Common myeloid progenitor, CD34-positive (primary cell): ENCODE measurements at places on chromosomes 12 and 14.
A peak's percentile ranks its signal among the peaks of the same experiment; 100 is the strongest.

- no peak for DNase-seq
- H3K27me3 ChIP-seq, result peaks cover 84% of the 10 kb centered on the region
- peaks cover 27% of the 10 kb centered on the region for H3K4me1 ChIP-seq
- H3K27ac ChIP-seq, result no peak overlapping the region
These were observed 18.9 kb upstream of the ATP5MC2 start for GRCh38 chr12:53694756-53695151.

GRCh38 chr12:32944195-32944594 is 47.6 kb upstream of the PKP2 start:
- no peaks in the 10 kb centered on the region for H3K4me1 ChIP-seq
- H3K27me3 ChIP-seq, result peaks cover 2% of the 10 kb centered on the region
- H3K27ac ChIP-seq, result no peak overlapping the region
- DNase-seq, result no peak
- no peak overlapping the region for H3K4me3 ChIP-seq
- no peaks in the 10 kb centered on the region for H3K36me3 ChIP-seq

- H3K36me3 ChIP-seq, result no peaks in the 10 kb centered on the region
- H3K27me3 ChIP-seq, result no peaks in the 10 kb centered on the region
- no peaks in the 10 kb centered on the region for H3K4me1 ChIP-seq
- H3K4me3 ChIP-seq, result no peak overlapping the region
- H3K27ac ChIP-seq, result no peak overlapping the region
These were observed 269.7 kb downstream of the TTC6 start for GRCh38 chr14:37864861-37865718.

- no peak overlapping the region for H3K27ac ChIP-seq
- no peaks in the 10 kb centered on the region for H3K4me1 ChIP-seq
- no peak overlapping the region for H3K4me3 ChIP-seq
- H3K36me3 ChIP-seq, result no peaks in the 10 kb centered on the region
- no peak for DNase-seq
These were observed 158.5 kb downstream of the APAF1 start for GRCh38 chr12:98803468-98804209.

DNA sequence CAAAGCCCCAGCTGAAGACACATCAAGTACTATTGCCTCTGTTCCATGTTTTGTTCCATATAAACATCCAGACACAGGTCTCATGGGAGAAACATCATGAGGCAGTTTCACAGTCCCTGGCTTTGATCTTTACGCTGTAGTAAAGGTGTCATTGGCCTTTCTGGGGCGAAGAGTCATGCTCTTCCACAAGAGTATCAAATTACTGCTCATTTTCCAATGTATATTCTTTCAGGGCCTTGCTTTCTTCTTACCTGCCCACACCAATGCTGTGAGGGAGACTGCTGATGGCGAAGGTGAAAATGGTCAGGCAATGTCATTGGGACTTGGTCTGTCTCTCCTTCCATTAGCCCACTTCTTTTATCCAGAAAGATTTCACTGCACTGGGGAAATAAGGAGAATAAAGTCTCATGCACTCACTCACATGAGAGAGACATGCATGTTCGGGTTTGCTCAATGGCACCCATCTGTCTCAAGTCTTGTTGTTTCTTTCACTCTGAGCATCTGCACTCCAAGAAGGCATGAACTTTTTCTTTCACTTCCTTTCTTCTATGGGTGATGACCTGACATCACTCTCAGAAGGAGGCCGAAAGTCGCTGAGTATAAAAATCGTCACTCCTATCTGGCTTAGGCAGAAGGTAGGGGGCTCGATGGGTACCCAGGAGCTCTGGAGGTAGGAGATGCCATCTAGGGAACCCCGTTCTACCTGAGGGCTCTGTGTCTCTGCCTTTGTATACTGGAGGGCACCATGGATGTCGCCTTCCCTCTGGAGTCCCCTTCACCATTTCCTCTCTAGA is 1.3 kb upstream of the JDP2 start:
- peak overlapping the region; percentile 74 for H3K4me3 ChIP-seq
- H3K4me1 ChIP-seq, result peaks cover 53% of the 10 kb centered on the region
- no peak for DNase-seq
- H3K27ac ChIP-seq, result no peak overlapping the region

DNA sequence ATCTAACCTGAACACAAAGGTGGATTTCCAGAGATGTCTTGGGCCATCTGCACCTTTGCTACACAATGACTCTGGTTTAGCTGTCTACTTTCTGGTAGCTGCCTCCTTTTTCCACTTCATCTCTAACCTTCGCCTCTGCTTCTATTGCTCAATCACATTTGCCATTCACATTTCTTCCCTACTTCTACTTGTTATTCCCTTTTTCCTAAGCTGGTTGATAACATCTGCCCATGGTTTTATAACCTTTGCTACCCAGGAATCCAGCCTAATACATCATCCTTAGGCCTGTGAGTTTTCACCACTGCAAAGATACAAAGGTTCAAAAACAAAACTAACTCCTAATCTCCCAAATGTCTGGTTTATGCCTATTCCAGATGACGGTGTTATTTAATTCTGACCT is 13.2 kb downstream of the SPPL3 start:
- no peaks in the 10 kb centered on the region for H3K27me3 ChIP-seq
- no peak for DNase-seq
- peaks cover 2% of the 10 kb centered on the region for H3K36me3 ChIP-seq
- no peak overlapping the region for H3K27ac ChIP-seq
- peaks cover 11% of the 10 kb centered on the region for H3K4me1 ChIP-seq
- H3K4me3 ChIP-seq, result no peak overlapping the region

GRCh38 chr12:82765971-82766705 is 79.4 kb downstream of the TMTC2 start:
- DNase-seq, result no peak
- H3K27me3 ChIP-seq, result no peaks in the 10 kb centered on the region
- no peaks in the 10 kb centered on the region for H3K4me1 ChIP-seq
- H3K36me3 ChIP-seq, result no peaks in the 10 kb centered on the region
- H3K27ac ChIP-seq, result no peak overlapping the region

DNA sequence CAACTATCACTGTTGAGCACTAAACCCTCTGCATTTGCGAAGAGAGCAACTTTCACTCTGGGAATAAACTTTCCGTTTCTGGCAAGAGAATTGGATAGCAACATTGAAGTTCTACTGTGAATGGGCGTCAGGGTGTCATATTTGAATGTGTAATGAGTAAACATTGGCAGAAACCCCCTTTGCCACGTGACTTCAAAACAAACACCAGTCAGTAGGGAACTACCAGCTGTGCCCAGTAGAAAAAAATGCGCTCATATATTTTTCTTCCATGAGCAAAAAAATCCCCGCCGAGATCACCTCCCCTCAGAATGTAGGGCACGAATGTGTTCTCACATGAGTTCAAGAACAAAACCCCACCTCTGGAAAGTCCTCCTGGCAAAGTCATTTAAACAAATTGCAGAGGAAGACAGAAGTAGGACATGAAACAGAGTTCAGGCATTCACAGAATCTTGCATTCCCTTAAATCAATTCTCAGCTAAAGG is 80.6 kb downstream of the BTG1 start:
- H3K4me3 ChIP-seq, result no peak overlapping the region
- no peaks in the 10 kb centered on the region for H3K36me3 ChIP-seq
- no peak for DNase-seq
- peaks cover 3% of the 10 kb centered on the region for H3K4me1 ChIP-seq

DNA sequence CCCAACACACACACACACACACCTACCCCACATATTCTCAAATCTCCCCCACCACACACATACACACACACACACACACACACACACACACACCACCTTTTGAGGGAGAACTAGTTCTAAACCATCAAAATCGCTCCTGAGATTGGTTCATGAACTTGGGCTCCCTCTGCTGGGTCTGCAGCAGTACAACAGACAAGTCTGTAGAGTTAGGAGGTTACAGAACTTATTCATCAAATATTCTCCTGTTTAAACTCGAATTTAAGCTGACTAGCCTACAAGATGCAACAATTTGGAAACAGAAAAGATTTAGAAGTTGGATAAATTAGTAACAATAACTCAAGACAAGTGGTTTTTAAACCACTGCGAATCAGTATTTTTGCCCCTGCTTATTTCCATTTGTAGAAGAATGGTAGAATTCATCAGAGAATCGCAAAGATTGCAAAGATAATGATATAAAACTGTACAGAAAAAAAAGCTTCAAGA is 136.4 kb upstream of the USP15 start:
- peak; percentile 75 for DNase-seq
- no peak overlapping the region for H3K4me3 ChIP-seq
- H3K36me3 ChIP-seq, result no peaks in the 10 kb centered on the region
- H3K27ac ChIP-seq, result no peak overlapping the region

GRCh38 chr12:121942145-121942718 is 23.8 kb downstream of the CFAP251 start:
- H3K27ac ChIP-seq, result no peak overlapping the region
- DNase-seq, result no peak
- H3K4me3 ChIP-seq, result no peak overlapping the region
- no peaks in the 10 kb centered on the region for H3K36me3 ChIP-seq

DNA sequence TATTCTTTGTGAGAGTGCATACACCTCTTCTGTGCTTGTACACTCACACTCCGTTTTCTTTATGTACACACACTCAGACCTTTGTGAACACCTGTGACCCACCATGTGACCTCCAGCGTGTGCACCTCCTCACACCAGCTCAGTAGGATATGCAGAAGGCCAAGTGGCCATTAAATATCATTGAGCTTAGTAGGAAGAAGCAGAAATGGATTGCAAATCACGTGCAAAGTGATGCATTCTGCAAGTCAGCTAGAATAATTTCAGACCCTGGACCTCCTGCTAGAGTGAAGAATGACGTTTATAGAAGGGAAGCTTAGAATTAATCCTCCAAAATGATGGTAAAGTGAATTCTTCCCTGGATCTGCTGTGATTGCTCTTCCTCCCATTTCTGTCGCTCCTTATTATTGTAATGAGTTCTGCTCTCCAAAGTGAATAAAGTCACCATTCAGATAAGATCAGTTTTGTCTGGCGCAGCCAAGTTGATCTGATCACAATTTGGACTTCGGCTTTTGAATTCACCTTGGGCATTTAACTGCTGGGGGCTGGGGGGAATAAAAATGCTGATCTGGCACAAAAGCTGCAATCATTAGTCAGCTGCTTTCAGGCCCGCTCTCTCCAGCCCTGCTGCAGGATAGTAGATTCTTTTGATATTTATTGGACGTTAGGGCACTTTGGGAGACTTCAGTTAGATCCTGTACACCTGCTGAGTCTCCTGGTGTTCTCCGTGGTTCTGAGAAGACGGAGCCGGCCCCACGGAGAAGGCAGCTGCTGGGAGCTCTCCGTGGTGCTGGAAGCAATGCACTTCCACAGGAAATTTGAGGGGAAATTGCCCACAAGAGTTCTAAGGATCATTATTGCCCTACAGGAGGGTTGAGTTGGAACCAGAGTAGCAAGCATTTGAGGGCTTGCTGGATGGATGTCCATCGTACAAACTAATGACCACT is 12.4 kb upstream of the NRXN3 start:
- H3K4me3 ChIP-seq, result no peak overlapping the region
- H3K27me3 ChIP-seq, result peaks cover 19% of the 10 kb centered on the region
- peak; percentile 67 for DNase-seq
- H3K36me3 ChIP-seq, result no peaks in the 10 kb centered on the region
- peaks cover 4% of the 10 kb centered on the region for H3K4me1 ChIP-seq

DNA sequence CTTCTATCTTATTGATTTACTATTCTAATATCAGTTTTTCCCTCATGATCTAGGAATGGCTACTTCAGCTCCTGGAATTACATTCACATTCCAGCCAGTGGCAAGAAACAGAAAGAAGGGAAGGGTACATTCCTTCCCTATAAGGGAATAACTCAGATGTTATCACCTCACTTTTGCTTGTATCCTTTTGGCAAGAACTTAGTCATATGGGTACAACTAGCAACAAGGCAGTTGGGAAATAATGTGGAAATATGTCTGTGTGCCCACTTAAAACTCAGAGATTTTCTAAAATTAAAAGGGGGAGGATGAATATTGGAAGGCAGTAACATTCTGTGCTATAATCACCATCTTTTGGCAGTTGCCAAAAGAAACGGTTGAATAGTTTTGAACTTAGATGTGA is 85.6 kb downstream of the MSRB3 start:
- H3K4me1 ChIP-seq, result peaks cover 15% of the 10 kb centered on the region
- H3K36me3 ChIP-seq, result peaks cover 5% of the 10 kb centered on the region
- no peaks in the 10 kb centered on the region for H3K27me3 ChIP-seq
- no peak for DNase-seq
- no peak overlapping the region for H3K4me3 ChIP-seq
- no peak overlapping the region for H3K27ac ChIP-seq

DNA sequence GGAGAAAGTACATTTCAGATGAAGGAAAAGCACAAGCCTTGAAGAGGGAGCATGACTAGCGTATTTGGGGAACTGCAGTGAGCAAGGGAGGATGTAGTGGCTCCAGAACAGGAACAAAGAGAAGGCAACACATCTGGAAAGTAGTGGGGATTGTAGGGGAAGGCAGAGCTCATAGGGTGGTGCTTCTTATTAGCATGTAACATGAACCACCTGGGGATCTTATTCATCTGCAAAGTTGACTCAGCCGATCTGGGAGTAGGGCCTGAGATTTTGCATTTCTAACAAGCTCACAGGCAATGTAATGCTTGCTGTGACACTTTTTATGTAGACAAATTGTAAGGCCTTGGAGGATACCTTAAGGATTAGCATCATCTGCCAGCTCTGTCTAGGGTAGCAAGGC is 447.3 kb downstream of the NELL2 start:
- no peak overlapping the region for H3K4me3 ChIP-seq
- no peaks in the 10 kb centered on the region for H3K36me3 ChIP-seq
- H3K4me1 ChIP-seq, result no peaks in the 10 kb centered on the region
- no peak for DNase-seq
- H3K27ac ChIP-seq, result no peak overlapping the region

GRCh38 chr14:96125536-96125935 is 79.1 kb upstream of the BDKRB2 start:
- H3K36me3 ChIP-seq, result no peaks in the 10 kb centered on the region
- H3K27me3 ChIP-seq, result peaks cover 16% of the 10 kb centered on the region
- peaks cover 4% of the 10 kb centered on the region for H3K4me1 ChIP-seq
- H3K27ac ChIP-seq, result no peak overlapping the region
- H3K4me3 ChIP-seq, result no peak overlapping the region

DNA sequence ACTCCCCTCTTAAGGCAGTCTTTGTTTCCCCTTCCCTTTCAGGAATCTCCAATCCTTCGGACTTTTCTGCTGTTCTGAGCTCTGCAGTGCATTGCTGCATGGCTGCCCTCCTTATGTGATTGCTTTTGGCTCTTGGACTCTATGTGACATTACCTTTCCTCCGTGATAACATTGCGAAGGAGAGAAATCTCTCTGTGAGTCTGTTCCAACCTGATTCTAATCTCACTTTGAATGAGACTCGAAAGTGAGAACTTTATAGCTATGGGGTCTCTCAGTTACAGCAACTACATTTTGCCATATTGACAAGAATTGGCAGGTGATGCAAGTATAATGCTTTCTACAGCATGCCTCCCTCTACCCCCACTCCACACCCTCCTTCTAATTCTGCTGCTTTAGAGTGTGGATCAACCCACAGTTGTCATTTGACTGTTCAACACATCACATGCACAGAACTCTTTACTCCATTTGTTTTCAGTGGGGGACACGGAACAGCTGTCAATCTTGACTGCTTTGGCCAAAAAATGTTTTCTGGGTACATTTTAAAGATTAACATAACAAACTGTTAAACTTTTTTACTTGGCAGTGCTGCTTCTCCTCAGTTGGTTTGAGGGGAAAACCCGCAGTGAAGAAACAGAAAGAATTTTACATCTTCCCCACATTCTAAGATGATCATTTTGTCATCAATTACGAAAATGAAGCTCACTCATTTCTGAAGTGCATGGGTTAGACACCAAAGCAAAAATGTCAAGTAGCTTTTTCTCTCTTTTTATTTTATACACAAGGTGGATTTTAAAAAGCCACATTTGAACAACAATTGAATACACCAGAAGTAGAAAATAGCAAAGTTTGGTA is 125.5 kb upstream of the RMST start:
- no peaks in the 10 kb centered on the region for H3K4me1 ChIP-seq
- H3K36me3 ChIP-seq, result no peaks in the 10 kb centered on the region
- no peak overlapping the region for H3K27ac ChIP-seq
- peaks cover 4% of the 10 kb centered on the region for H3K27me3 ChIP-seq
- H3K4me3 ChIP-seq, result no peak overlapping the region
